ENCODE measurements at places on chromosomes 6 and 20.
A peak's percentile ranks its signal among the peaks of the same experiment; 100 is the strongest.

DNA sequence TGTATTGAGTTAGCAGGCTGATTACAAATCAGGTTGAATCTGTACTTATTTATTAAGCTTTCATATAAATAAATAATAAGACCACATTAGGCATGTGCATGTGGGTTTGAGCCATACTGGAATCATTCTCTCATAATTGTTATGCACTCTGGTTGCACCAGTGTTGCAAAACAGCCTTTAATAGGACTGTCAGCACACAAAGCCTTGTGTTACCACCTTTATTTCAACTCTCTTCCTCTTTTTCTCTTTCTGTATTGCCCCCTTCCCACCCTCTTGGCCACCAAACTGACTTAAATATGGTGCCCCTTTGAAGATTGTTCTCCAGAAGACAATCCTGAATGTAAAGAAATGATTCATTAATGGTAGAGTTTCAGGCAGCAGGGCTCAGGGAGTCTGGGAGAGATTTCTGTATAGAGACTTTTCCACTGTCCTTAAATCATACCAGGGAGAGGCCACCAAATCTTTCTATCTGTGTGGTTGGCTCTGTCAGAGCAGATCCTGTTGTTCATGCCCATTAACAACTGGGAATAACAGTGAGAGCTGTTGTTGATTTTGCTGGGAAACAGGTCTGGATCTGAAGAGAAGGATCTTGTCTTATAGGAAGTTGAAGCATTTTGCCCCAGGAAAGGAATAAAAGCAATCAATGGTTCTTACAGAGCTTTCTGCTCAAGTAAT, 131.6 kb upstream of the SOX4 start:
- no peak for DNase-seq

GRCh38 chr6:15929685-15930084, 199.2 kb upstream of the MYLIP start:
- DNase-seq = no peak

DNA sequence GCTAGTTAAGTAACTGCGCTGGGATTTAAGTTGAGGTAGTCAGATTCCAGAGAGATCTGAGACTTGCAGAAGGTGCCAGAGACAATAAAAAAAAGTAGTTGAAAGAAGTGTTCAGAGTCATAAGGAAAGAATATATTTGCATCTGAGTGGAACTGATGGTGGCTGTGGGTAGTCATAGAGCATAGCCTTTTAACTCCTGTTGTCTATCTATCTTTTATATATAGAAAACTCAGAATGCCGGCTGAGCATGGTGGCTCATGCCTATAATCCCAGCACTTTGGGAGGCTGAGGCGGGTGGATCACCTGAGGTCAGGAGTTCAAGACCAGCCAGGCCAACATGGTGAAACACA, 62.0 kb downstream of the CARMIL1 start:
- no peak for DNase-seq

- peak; percentile 24 for DNase-seq
Measured at GRCh38 chr6:163757520-163757919, 343.0 kb downstream of the QKI start.

DNA sequence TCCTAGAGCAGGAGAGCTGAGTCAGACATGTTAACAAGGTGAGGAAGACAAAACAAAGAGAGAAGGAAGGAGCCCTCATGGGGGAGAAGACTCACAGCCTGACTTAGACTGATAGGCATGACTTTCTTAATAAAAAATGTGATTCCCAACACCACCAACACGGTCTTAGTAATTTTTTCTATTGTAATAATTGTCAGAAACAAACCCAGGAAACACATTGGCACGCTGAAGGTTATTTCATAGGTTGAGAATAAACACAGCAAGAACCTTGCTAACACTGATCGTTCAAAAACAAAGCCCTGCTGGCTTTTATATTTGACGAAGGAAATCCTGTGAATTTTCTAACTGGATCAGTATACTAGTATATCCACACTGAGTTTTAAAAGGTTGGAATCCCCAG, 286.8 kb downstream of the HACE1 start:
- DNase-seq = no peak

DNA sequence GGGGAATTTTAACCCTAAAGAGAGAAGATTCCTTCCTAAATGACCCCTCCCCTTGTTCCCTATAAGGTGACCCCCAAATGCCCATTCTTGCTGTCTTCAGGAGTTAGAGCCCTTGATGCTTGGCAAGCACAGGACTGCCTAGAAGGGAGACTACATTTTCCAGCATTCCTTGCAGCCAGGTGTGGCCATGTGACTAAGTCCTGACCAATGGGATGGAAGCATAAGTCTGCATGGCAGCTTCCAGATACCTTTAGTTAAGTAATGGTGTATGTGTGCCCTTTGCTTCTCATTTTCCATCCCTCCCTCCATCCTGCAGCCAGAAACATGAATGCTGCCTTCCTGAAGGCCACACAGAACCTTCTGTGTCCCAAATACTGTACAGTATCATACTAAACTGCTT, 5.5 kb downstream of the BFSP1 start:
- DNase-seq = peak; percentile 44

DNA sequence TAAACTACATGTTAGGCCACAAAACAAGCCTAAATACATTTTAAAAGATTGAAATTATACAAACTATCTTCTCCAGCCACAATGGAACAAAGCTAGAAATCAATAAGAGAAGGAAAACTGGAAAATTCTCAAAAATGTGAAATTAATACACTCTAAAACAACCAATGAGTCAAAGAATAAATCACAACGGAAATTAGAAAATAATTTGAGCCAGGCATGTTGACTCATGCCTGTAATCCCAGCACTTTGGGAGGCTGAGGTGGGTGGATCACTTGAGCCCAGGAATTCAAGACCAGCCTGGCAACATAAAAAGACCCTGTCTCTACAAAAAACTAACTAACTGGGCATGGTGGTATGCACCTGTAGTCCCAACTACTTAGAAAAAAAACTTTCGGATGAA, 6.3 kb upstream of the WFDC13 start:
- no peak for DNase-seq

- no peak for DNase-seq
Measured at GRCh38 chr6:68094070-68094469, 541.0 kb upstream of the ADGRB3 start.

DNA sequence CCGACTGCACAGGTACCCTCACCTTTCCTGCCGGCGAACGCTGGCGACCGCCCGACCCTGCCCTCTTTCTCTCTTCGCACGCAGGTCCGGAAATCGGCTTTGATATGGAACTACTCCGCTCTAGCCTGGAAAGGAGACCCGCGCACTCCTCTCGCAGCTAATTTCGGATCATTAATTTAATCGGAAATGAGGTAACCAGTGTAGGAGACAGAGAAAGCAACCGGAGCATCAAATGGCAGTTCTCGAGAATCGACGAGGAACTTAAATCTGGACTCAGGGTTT, 949 bp upstream of the ATXN1 start:
- no peak for DNase-seq
